ENCODE measurements at places on chromosomes 7 and 10.

GRCh38 chr10:124059551-124059950 is 33.8 kb downstream of the CHST15 start:
- no peak for DNase-seq

DNA sequence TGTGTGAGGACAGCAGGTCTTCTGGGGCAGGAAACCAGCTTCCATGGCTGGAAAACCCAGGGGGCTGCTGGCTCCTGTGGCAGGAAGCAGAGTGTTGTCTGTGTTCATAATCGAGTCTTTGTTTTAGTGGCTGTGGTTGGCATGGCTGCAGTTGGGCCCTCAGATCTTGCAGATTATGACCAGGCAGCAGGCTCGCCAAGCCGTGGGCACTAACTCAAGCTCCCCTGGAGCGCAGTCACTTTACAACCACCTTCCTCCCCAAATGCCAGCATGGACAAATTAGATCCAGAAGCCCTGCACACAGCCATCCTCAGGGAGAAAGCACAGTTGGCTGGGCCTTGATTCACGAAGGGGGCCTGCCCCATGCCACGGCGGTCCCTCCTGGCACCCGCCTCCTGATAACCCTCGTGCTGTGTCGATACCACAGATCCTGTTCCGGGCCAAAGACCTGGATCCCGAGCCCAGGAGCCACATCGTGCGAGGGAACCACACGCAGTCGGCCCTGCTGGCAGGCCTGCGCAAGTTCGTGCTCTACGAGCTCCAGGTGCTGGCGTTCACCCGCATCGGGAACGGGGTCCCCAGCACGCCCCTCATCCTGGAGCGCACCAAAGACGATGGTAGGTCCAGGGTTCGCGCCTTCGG is 552.5 kb upstream of the FOXK1 start:
- no peak for DNase-seq

- no peak for DNase-seq
Measured at GRCh38 chr10:29501692-29502091, 133.1 kb downstream of the SVIL start.

- peak; percentile 49 for DNase-seq
Measured at GRCh38 chr10:75187961-75188426, 22.6 kb upstream of the VDAC2 start.

GRCh38 chr10:31526681-31527080 is 207.7 kb downstream of the ZEB1 start:
- no peak for DNase-seq

DNA sequence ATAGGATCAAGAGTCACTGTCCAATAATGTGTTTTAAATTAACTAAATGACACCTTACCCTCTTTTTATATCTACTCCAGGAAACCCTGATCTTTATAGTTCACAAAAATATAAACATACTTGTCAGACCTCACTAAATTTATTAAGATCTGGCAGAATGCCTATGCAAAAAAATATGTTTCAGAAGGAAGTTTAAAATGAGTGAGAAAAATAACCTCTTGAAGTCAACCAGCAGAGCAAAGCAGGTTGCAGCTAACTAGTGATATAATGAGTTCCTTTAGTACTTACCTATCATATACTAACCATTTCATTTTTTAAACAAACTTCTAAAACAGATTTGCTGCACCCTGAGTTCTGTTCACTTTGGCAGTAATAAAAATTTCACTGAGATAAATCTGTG is 14.0 kb upstream of the HGF start:
- DNase-seq: no peak

DNA sequence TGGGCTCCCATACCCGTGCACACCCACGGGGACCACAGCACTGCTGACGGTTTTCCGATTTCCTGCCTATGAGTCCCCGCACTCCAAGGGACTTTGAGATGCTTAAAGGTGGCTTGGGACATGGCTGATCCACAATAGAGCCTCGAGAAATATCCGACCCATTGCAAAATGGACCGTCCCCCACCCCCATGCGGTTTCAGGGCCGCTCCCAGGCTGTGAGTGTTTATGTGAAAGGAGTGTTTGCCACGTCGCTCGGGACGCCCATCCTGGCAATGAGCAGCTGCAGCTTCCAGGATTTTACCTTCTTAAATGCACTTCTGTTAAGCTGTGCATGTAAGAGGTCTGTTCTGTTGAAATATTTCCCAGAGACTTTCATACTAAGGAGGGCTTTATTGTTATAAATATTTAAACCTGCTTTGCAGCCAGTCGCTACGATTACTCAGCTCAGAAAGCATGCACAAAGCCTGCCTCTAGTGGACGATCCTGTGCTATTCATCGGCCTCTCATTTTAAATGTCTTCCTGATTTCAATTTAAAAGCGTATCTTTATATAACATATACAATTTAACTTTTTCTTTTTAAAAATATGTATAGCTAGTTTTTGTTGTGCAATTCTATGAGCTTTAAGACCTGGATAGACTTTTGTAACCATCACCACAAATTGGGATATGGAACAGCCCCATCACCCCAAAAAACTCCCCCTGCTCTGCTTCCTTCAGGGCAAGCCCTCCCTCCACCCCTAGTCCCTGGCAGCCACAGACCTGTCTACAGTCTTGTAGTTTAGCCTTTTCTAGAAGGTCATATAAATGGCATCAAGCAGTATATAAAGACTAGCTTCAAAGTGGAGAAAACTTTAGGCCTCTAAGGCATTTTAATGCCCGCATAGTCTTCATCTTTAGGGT is 418.3 kb downstream of the PAXIP1 start:
- DNase-seq: no peak

DNA sequence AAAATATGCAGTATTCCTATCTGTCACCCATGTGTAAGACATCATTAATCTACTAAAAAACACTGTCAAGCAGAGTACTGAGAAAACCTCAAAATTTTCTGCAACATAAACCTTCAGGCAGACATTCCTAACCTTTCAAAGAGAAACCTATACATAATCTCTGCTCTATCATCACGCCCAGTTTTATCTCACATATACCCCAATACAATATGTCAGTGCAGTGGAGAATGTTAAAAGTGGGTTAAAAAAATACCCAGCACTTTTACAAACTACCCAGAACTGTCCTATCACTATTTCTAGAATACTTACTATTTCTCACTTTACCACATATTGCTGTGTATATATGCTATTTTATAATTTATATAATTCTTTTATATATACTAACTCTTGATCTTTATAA is 922.0 kb upstream of the SORCS1 start:
- no peak for DNase-seq

DNA sequence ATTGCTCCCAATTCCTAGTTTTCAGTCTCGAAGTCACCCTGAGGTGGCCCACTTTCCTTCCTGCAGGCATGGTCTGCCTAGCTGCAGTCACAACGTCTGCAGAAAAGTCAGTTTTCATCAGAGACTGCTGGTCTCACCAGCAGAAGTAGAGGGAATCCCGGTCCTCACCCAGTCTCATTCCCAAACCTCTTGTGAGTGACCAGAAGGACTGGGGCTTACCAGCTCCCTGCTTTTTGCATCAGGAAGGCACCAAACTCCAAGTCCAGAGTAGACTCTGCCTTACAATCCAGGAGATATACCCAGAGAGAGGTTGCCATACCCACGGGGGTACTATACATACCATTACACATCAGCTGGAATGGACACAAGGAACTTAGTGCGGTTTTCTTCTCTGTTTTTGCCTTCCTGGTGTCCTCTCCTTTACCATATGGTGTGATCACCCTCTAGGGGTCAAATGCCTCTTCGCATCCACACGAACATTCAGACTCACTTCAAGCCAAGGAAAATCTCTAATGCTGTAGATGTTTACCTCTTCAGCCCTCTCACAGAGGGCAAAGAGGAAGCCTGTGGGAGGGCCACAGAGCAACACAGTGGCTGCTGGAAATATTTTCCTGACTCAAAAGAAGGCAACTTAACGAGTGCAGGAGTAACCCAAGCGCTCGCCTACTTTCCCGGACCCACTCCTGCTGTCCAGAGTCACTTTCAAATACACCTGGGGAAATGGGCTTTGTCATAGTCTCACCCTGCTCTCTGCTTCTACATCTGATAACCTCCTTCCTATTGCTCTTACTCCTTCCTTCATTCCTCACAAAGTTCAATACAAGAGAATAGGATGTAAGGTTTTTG is 220.9 kb downstream of the C7orf25 start:
- DNase-seq: no peak
